Activated CD8-positive, alpha-beta memory T cell treated with anti-CD3 and anti-CD28 coated beads, Interleukin-2, amount 50 U/mL, for 48 hours (primary cell): ENCODE measurements at places on chromosomes 16 and 17.

DNA sequence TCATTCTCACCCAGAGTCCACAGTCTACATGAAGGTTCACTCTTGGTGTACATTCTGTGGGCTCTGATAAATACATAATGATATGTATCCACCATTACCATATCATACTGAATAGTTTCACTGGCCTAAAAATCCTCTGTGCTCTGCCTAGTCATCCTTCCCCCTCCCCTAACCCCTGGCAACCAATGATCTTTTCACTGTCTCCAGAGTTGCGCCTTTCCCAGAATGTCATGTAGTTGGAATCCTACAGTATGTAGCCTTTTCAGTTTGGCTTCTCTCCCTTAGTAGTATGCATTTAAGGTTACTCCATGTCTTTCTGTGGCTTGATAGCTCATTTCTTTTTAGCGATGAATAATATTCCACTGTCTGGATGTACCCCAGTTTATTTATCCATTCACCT lies 101.3 kb downstream of the NOG start:
- DNase-seq: no peak

GRCh38 chr17:65626451-65626850 lies 65.0 kb upstream of the AXIN2 start:
- DNase-seq: no peak

DNA sequence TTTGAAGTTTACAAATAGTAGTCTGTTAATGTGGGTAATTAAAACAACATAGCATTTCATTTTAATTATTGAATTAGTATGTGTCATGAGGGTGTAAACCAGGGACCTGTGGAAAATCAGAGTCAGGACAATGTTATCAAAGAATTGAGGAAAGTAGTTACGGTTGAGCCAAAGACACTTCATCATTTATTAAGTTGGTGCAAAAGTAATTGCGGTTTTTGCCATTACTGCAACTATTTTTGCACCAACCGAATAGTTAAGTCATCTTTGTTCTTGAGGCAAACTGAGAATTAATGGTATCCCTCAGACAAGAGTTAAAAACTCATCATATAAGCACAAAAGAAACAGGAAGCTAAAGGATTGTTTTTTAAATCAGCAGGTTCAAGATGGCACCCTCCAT lies 593.7 kb downstream of the KCNJ2 start:
- DNase-seq: no peak

- no peak for DNase-seq
Observed at GRCh38 chr16:2470234-2470601, 879 bp upstream of the NTN3 start.

DNA sequence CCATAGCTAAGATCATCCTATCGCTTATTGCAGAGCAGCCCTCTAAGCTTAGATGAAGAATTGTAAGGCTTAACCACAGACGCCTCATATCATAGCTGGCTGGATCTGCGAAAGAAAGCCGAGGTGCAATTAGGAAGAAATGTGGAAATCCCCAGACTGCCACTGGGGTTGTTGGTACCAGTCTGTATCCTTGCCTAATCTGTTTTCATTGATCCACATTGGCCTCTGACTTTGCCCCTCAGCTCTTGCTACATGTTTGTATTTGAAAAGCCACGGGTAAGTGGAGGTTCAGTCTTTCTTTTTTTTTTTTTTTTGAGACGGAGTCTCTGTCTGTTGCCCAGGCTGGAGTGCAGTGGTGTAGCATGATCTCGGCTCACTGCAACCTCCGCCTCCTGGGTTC lies 48.9 kb downstream of the TANGO6 start:
- no peak for DNase-seq

DNA sequence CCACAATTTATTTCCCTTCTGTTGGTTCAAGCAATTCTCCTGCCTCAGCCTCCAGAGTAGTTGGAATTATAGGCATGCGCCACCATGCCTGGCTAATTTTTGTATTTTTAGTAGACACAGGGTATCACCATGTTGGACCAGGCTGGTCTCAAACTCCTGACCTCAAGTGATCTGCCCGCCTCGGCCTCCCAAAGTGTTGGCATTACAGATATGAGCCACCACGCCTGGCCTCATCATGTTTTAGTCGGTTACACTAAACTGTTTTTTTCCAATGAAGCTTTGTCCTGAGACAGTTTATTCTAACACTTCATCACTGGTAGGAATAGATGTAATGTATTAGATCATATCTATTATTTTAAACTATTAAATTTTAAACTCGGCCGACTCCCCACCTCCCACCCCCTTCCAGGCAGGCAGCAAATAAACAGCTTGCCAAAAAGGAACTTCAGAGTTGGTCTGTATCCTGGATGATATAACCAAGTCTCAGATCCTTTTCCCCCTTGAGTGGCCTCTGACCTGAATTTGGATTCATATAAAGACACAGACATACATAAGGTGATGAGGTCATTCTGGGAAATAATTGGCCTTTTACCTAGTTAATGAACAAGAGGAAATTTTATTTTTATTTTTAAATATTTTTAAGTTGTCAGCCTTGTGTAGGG lies 18.4 kb upstream of the CORO6 start:
- DNase-seq: no peak

DNA sequence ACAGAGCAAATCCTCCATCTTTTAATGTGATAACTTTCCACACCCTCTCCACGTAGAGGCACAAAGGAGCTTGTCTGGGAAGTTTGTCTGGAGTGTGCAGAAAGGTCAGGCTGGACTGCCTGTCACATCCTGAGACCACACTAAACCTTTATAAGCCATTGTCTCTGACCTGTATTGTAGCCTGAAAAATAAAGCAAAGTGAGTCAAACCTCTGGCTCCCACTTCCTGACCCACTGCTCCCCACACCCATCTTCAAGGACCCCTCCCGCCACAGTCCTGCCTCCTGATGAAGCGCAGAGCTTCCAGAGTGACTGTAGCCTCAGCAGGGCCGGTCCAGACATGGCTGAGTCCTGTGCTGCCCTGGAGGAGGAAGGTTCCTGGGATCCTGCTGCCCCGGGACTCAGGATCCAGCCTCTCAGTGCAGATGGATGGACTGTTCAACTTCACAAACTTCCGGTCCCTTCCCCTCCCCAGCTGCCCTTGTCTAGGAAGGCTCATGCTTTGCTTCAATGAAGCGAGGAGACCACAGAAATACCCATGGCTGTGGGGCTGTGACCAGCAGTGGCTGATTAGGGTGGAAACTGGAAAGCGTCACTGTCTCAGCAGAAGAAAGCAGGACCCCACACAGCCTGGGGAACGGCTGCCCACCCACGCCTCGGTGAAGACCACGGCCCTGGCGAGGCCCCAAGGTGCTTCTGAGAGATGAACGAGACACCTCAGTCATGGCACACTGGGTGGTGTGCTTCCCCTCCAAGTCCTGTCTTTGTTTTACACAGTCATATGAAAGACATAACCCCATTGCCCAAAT lies 30.9 kb upstream of the CLEC18B start:
- no peak for DNase-seq

GRCh38 chr16:57987441-57988177 lies 12.9 kb downstream of the ZNF319 start:
- no peak for DNase-seq

DNA sequence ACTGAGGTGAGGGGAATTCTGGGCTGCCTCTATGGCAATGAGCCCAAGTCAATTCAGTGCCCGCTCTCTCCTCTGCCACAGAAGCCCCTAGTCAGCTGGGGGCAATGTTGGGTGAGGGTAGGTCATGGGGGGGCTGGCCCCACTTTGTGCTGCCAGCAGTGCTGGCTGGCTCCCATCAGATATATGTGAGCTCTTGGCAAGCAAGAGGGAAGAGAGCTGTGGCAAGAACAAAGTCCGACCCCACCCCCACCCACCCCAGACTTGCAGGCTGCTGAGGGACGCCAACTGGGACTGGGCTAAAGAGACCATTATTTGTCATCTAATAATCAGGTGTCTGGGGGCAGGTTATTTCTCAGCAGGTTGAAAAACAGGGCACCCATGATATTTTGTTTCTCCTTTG lies 89.4 kb downstream of the YPEL2 start:
- DNase-seq: no peak

- DNase-seq: no peak
Observed at GRCh38 chr17:44247440-44247841, 20.5 kb downstream of the SLC4A1 start.

DNA sequence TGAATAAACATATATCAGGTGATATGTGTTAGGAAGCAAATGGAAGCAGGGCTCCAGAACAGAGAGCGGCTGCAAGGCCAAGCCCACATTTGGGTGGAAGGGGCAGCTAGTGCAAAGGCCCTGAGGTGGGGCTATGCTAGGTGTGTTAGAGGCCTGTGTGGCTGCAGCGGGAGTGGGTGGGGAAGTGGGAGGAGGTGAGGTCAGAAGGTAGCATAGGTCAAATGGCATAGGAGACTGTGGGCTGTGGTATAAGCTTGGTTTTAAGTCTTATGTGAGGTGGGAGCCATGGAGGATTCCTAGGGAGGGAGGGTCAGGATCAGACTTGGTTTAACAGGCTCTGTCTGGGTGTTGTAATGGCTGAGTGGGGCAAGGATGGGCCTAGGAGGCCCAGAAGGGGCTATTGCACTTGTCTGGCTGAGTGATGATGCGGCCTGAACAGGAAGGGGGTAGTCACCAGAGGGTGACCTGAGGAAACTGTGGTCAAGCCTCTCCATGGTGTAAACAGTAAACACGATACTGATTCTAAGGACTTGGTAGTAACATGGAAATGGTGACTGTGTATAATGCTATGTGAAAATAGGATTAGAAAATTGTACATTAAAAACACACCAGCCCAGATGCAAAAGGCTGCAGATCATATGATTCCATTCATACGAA lies 31.1 kb downstream of the RAI1 start:
- DNase-seq: no peak

- DNase-seq: no peak
Observed at GRCh38 chr16:25157271-25157875, 45.8 kb downstream of the LCMT1 start.

GRCh38 chr16:6122401-6122800 lies 1024.8 kb upstream of the EEF2KMT start:
- no peak for DNase-seq

DNA sequence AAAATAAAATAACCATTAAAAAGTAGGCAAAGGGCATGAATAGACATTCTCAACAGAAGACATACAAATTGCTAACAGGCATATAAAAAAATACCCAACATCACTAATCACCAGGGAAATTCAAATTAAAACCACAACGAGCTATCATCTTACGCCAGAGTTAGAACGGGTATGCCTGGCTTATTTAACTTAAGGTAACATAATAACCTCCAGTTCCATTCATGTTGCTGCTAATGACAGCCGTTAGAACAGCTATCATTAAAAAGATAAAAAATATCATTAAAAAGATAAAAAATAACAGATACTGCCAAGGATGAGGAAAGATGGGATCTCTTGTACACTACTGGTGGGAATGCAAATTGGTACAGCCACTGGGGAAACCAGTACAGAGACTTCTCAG lies 89.3 kb downstream of the GAS7 start:
- DNase-seq: no peak

- peak; percentile 54 for DNase-seq
Observed at GRCh38 chr17:45783593-45784292, 377 bp upstream of the CRHR1 start.

DNA sequence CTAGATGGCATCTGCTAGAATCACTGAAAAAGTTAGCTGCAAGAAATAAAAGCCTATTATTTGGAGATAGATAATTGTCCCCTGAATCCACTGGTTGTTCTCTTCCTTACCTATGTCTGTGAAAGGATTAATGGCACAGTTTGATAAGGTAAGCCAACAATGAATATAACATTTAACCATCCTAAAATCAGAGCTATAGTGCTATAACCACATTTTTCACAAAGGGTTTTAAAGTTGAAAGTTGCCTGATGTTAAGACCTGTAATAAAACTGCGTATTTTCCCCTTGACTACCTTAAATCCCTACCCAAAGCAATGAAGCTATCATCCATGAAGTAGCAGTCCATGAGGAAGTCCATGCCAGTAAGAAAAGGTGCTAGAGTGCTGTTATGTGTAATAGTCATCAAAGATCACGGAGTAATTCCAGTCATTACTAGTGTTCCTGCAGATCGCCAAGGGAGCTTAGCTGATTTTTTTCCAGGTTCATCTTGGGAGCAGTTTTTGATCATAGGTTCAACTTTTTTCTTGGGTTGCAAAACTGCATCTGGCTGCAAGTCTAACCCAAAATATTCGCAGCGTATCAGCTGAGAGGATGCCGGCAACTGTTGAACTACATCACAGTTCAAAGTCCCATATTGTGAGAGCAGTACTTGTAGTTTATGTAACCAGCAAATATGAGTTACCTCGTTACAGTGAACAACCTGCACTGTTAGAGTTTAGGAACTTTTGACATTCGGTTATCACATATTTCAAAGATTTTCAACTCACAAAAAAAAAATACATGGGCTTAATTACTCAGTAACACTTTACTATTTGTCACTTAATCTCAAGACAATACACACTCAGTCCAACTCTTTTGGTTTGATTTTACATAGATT lies 18.2 kb upstream of the RSL1D1 start:
- DNase-seq: no peak

- no peak for DNase-seq
Observed at GRCh38 chr17:59760160-59760559, 52.7 kb downstream of the VMP1 start.

GRCh38 chr17:67156269-67157199 lies 88.5 kb downstream of the HELZ start:
- no peak for DNase-seq

- DNase-seq: no peak
Observed at GRCh38 chr17:76658242-76658662, 14.7 kb upstream of the ST6GALNAC1 start.

DNA sequence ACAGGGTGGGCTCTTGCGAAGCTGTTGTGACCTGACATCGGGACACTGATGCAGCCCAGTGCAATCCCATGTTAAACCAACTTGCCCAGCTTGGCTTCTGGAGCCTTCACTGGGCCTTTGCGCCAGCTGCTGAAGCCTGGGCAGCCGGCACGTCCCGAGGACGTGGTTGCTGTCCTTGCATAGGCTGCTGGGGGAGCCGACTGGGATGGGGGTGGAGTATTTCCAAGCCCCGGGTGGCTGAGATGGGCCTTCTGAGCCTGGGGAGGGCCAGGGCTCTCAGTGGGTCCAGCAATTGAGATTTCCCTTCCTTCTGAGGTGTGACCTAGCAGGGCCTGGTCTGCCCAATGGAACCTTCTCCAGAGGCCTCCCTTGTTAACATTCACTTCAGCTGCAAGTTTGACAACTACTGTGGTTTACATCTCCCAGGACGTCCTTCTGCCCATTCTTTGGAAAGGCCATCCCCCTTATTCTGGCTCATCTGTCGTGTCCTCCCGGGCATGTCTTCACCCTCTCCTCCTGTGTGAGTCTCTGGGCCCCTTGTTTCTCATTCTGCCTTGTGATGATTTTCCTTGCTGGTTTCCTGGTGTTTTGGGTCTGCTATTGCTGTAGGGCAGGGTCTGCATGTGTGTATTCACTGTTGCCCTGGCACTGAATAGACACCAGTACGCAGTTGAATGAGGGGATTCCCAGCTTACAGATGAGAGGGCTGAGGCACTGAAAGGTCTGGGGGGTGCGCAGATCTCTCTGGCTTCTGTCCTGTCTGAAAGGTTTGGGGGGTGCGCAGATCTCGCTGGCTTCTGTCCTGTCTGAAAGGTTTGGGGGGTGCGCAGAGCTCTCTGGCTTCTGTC lies 34.4 kb downstream of the HAPSTR1 start:
- no peak for DNase-seq

GRCh38 chr17:27985736-27986399 lies 56.6 kb upstream of the NLK start:
- DNase-seq: no peak
